ENCODE measurements at places on chromosomes 1 and 21.
A peak's percentile ranks its signal among the peaks of the same experiment; 100 is the strongest.

GRCh38 chr1:12104417-12104816 is 41.3 kb downstream of the TNFRSF8 start:
- no peak for DNase-seq

- DNase-seq: no peak
These were observed 51.9 kb downstream of the GLUL start for GRCh38 chr1:182339684-182340083.

DNA sequence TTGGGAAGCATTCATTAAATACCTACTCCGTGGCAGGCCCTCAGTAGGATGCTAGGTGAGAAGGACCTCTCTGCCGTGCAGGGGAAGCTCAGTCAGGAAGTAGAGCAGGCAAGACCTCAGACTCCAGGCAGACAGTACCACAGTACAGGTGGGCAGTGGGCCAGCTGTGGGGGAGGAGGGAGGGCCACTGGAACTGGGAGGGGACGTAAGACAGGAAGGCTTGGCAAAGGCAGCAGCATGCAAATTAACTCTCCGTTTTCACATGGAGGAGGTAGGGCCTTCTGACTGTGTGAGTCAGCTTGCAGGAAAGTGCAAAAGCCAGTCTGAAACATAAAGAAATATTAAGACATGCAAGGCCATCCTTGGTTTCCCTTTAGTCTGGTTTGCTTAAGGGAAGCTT is 157.7 kb downstream of the TRIM33 start:
- DNase-seq: peak; percentile 25

- no peak for DNase-seq
These were observed 271.2 kb downstream of the MATN1 start for GRCh38 chr1:30452170-30452569.

DNA sequence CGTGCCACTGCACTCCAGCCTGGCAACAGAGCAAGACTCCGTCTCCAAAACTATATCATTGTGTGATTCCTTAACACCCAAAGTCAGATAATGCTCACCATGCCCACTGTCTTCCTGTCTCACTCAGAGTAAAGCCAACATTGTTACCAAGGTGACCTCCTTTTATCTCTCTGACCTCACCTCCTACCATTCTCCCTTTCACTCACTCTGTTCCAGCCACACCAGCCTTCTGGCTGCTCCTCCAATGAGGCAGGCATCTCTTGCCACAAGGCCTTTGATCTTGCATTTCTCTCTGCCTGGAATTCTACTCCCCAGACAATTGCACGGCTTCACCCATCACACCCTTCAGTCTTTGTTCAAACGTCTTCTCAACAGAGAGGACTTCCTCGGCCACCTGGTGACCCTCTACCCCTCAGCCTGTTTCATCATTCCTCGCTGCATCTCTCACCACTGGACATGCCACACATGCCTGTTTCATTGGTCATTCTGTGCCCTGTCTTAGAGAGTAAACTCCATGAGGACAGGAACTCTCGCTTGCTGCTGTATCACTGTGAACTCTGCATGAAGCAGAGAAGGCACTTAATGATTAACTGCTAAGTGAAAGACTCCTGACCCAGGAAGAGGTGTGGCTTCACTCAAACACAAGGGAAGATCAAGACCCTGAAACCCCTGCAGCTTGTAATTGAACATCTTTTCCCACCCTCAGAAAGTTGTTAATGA is 67.1 kb upstream of the CAPZB start:
- DNase-seq: no peak

- no peak for DNase-seq
These were observed 29.2 kb downstream of the UAP1 start for GRCh38 chr1:162590686-162591085.

DNA sequence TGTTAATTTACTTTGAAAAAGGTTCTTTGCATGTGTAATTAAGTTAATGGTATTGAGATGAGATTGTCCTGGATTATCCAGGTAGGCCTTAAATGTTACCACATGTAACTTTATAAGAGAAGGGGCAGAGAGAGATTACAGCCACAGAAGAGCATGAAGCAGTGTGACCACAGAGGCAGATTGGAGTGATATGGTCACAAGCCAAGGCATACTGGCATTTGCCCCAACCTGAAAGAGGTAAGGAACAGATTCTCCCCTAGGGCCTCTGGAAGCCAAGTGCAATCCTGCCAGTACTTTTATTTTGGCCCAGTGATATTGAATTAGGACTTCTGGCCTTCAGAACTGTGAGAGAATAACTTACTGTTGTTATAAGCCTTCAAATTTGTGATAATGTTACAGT is 23.0 kb downstream of the RNF2 start:
- no peak for DNase-seq

- DNase-seq: no peak
These were observed 4.7 kb upstream of the ITGB2 start for GRCh38 chr21:44925378-44925755.

DNA sequence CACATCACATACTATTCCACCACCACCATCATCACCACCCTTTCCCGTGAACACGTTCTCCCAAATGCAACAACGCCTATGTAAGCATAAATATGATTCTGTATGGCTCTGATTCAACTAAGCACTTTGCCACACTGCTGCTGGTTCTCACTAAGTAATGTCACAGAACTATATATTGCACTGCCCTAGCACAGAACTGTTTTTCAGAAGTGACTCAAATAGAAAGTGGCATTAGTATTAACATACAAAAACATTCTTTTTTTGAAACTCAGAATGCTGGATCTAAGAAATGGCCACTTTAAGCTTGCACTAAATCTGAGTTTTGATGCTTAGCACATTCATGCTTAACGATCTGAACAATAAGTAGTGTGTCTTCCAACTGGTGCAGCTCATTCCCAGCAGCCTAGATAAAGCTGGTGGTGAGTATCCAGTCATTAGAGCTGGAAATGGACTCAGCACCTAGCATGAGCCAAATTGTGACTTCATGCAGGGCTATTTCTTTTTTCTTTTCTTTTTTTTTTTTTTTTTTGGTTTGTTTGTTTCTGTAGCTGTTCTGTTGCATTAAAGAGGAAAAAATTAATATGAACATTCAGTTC is 46.2 kb upstream of the ZC3H11B start:
- DNase-seq: no peak

DNA sequence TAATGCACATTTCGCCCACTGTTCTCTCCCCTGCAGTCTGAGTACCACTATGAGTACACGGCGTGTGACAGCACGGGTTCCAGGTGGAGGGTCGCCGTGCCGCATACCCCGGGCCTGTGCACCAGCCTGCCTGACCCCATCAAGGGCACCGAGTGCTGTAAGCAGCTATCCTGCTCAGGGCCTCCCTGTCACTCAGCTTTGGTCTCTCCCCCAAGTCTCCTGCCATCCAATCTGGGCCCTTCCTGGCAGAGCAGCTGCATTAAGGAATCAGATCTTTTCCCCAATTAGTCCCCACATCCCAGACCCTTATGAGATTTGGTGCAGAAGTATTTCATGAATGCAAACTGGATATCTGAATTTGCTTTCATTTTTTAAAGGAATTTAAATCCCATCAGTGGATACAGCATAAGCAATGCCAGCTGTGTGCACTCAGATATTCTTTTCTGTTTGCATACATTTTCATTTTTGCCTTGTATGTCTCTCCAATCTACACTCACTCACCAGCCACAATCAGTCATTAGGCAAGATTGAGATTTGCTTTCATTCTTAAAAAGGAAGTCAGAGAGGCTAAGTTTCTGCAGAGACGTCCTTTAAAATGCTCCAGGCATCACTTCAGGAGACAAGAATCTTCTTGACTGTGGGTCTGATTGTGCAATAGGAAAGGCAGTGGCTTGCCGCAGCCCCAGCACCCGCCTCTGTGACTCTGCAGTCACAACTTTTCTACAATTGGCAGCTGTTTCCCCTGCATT is 48.1 kb downstream of the ELAPOR1 start:
- no peak for DNase-seq

All from SK-N-SH (cell line).